Aorta (tissue), 5 donors: ENCODE measurements at places on chromosomes 16 and 17. TPM values are rescaled to one million over a fixed set of nuclear protein-coding genes. Genes with fewer than 3 reads are reported as not detected.
A peak's percentile ranks its signal among the peaks of the same experiment; 100 is the strongest.

DNA sequence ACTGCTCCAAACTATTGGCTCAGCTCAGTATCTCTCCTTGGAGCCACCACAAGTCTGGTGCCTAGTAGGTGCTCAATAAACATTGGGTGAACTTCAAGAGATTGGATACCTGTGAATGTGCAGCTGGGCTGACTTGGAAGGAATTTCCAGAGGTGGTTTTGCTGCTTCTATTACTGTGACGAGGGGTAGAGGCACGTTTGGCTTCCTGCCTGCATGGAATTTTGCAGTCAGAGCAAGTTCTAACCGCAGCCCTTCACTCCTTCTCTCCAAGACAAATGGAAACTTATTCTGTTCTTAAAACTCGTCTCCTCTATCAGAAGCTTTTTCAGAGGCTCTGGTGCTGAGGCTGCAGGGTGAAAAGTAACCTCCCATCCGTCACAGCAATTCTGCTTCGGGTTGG lies 342.5 kb downstream of the CPPED1 start:
- no peak for DNase-seq

DNA sequence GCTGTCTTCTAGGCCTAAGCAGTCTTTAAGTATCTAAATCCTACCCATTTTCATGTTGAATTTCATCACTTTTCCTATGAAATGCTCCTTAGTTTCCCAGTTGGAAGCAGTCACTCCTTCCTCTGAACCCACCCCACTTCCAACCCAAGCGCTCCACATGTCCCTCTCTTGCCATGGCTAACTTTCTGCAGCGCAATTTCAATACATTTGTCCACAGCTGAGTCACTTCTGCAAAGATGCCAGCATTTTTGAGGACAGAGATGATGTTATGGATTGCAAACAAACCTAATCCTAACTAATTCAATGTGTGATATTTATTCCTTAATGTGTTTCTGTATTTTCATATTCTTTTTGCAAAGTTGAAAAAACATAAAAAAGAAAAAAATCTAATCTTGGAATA lies 71.7 kb downstream of the HLF start:
- DNase-seq: no peak

- DNase-seq: no peak
These were observed 922.8 kb upstream of the EEF2KMT start for GRCh38 chr16:6020162-6020985.

DNA sequence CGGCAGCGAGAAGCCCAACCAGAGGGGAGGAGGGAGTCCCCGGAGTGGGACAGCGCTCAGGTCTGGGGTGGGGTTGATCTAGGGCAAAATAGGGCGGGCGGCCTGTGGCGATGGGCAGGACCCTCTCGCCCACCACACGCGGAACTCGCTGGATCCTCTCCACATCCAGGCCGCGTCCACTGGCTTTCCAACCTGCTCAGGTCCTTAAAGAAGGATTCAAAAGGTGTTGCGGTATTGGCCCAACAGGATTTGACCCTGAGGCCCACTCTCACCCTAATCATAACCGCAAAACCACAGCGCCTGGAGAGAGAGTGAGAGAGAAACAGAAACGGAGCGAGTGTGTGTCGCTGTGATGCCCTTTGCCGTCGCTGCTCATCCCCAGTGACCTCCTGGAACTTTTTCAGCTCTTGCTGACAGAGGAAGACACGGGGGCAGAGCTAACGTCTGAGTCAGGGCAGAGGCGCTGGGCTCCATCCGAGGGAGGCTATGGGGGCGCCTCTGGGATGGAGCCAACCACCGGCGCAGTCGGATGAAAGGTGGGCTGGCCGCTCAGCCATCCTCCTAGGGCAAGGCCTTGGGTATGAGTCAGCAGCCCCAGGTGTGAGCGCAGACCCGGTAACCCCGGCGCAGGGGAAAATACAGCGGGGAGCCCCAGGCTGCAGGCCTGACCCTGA lies 16.7 kb upstream of the OR1F1 start:
- DNase-seq: peak; percentile 55

- no peak for DNase-seq
These were observed 195.1 kb downstream of the CDRT15L2 start for GRCh38 chr17:20774472-20775135.

The OTOP3 gene
- total RNA-seq: not detected

GRCh38 chr17:52681480-52681879 lies 523.0 kb upstream of the CA10 start:
- DNase-seq: no peak

DNA sequence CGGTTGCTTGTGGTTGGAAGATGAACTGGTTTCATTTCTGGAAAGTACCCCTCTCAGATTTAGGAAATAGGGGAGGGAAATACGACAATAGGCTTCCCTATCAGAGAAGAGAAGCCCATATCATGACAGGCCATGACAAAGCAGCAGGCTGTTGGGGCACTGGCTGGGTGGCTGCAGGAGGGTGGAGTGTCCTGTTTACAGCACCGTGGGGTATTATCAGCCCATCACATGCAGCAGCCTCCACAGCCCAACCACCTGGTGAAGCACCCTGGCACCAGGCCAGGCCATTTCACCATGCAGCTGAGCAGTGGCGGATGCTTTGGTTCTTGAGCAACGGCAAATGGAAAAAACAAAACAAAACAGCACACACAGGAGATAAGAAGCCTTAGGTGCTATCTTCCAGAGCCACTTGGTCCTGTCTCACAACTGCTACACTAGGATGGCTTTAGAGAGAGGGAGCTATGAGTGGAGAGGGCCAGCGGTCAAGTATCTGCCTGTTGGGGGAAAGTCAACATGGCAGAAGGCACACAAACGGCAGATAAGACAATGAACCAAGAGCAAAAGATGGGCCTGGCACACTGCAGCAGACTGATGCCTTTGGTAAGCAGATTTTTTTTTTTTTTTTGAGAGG lies 24.2 kb downstream of the FAM117A start:
- peak; percentile 90 for DNase-seq

The DOC2A gene
- 1.8 TPM for total RNA-seq

- peak; percentile 76 for DNase-seq
These were observed 1.8 kb downstream of the ZBTB4 start for GRCh38 chr17:7477392-7478275.

DNA sequence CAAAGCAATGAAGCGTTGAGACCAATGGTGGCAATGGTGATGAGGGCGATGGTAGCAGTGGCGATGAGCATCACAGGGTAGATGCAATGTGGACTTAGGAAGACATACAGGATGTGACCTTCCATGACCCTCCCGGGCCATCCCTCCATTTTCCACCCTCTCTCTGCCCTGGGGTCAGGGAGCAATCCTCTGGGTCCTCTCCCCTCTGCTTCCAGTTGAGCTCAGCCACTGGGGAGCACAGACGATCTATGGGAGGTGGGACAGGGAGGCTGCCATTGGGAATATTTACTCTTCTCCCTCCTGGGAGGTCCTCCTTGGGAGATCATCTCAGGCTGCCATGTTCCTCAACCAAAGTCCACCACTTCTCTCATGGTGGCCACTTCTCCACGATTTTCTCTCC lies 260.7 kb upstream of the FOXF1 start:
- no peak for DNase-seq

DNA sequence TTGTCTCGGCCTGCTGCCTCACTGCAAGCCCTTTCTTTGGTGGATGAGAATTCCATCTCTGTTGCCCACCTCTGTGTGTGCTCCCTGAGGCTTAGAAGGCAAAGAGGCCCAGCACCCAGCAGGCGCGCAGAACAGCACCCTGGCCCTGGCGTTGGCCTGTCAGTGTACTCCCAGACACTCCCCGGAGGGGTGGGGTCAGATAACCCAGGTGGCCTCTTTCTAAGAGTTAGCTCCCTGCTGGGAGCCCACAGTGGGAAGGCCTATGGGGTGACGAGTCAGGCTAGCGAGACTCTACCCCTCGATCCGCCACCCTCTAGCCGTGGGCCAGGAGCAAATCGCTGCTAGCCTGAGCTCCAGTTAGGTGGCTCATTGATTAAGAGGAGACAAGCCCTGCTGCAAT lies 38.1 kb downstream of the SRL start:
- no peak for DNase-seq

DNA sequence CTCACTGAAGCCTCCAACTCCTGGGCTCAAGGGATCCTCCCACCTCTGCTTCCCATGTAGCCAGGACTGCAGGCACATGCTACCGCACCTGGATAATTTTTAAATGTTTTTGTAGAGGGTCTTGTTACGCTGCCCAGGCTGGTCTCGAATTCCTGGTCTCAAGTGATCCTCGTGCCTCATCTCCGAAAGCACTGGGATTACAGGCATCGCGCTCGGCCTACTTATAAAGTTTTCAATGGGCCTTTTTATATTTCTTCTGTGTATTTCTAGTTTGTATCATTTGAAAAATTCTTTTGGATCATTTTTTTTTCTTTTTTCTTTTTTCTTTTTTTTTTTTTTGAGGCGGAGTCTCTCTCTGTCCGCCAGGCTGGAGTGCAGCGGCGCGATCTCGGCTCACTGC lies 7.3 kb upstream of the TLCD3A start:
- no peak for DNase-seq

DNA sequence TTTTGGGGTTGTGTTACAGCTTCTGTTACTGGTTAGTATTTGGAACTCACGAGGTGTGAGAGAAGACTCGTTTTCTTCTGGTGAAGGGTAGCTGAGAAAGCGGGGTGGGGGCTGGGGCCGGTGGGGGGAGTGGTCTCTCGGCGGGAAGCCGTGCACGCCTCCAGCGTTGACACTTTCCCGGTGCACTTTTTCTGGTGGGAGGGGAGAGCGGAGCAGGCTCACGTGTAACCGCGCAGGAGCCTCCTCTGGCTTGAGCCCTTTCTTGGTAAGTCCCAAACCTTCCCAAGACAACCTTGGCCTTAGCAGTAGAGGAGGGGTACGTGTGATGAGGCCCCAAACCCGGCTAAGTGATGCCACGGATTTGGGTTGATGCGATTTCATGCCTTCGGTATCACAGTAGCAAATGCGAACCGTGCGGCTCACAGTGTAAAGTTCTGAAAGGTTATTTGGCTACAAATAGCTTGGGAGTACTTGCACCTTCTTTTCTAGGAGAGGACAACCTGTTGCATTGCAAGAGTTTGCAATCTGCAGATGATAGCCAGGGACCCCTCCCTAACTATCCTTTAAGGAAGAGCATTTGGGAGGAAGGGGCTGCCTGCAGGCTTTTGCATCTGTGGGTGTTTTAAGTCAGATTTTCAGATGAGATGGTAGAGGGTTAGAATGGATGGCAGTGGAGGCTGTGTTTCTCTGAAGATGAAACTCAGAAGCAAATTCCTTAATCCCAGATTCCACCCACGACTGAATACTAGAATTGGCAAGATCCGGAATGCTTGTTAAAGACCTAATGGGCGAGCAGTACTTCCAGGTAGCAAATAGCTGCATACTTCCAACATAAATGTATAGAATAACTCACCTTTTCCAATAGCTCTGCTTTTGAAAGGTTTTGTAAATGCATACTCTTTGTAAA lies 1.5 kb downstream of the HLF start:
- DNase-seq: no peak

- peak; percentile 26 for DNase-seq
These were observed 4.2 kb downstream of the ADCY9 start for GRCh38 chr16:4111748-4112696.

The LRRC36 gene
- total RNA-seq: 0.51 TPM

The RARA gene
- 88.3 TPM for total RNA-seq
